Activated CD4-positive, CD25-positive, alpha-beta regulatory T cell treated with anti-CD3 and anti-CD28 coated beads, Interleukin-2, amount 50 U/mL, for 16 hours (primary cell): ENCODE measurements at places on chromosomes 7 and 10.

DNA sequence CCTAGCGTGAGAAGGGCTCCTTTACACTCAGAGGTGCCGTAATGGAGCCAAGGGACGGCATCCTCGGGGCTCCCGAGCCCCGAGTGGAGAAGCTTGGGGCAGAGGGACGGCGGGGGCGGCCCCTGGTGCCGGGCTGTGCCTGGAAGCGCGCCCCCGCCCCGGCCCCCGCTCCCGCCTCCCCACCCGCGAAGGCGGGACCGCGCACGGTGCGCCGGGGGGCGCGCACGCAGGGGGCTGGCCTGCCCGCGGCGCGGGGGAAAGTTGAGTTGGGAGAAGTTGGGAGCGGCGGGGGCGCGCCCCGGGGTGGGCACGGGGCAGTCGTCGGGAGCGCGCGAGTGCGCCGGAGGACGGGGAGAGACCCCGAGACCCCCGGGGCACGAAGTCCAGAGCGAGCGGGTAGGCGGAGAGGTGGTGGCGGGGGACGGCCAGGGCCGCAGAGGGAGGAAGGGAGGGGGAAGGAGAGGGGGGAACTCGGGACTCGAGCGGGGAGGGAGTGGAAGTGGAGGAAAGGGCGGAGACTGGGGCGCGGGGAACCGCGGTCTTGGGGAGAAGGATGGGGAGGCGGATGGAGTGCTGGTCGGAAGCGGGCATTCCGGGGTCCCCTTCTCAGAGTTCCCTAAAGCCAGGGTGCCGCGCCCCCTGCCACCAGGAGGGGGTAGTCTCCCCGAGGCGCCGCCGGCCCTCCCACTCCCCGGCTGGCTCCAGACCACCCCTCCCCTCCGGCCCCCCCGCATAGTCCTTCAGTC, at the start of gene SLC4A2:
SLC4A2 (plus strand) TSS at position 223 of the 746 bp plus-strand sequence. CDS start 2,399 bp downstream, outside the sequence.
- DNase-seq = peak; percentile 44

- DNase-seq = no peak
Observed at GRCh38 chr7:49638166-49638565, 135.3 kb upstream of the VWC2 start.

DNA sequence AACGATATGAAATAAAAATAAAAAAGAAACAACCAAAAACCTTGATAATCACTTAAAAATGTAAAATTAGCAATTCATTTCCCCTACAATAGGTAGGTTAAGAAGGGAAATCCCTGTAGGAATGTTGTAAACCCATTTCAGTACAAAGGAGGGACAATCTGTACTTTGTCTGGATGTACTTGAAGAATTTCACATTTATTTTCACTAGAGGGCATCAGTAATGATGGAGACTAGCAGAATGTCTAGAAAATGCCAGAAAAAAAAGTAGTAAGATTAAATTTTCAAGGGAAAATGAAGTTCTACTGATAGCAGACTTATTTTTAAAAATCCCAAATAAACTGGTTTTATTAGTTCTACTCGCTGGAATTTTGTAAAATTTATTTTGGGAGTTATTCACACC, 209.0 kb upstream of the FZD1 start:
- DNase-seq = no peak

DNA sequence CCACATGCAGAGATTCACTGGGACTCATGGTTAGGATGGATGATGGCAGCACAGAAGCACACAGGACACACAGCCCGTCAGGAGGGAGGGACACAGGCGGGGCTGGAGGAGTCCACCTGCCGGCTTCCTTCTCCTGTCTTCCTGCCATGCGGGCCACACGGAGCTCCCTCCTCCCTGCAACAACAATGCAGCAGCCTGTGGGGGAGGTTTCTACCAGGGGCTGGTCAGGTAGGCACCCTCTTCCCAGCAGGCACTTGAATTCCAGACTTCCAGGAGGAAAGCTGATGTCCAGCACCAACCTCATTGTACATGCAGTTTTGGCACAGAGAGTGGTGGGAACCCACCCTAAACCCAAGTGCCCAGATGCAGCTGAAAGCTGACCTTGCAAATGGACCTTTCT, 341.2 kb downstream of the GLRX3 start:
- DNase-seq = no peak

DNA sequence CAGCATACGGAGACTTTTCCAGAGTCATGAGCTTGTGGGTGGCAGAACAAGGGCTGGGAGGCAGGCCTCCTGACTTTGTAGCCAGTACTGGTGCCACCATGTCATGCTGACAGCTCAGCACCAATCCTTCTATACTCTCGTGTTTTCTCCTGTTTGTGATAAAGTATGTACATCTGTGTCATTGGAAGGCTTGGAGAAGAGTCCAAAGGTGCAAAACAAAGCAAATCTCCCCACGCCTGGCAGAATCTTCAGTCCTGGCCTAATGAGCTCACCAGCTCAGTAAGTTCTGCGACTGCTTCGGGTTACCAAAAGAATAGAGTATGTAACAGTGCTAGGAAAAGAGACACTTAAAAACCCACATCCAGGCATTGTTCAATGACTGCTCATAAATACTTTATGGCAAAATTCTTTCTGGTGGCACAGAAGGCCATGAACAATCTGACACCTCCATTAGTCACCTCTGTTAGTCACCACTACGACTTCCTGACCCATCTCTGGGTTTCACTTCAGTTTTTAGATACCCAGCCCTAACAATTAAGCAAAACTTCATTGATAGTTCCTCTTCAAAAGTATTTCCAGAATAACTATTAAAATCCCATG, 24.5 kb downstream of the STEAP1 start:
- DNase-seq = no peak

DNA sequence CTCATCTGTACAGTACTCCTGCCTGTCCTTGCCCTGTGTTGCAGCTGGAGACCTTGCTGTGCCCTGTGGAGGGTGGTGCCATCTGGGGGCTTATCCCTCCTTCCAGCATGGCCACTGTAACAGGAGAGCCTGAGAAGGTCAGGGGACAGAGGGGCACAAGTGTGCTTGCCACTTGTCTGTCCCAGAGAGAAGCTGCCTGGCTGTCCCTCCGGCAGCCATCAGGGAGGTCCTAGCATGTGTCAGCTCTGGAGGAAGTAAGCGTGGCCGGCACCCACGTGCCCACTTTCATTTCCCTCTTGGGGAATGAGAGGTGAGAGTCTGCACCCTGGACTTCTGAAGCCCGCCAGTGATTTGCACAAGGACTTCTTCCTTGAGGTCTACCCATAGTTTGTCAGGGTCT, 97.0 kb upstream of the PPIF start:
- DNase-seq = no peak

GRCh38 chr10:37314862-37315261, 189.5 kb downstream of the ANKRD30A start:
- DNase-seq = no peak

- peak; percentile 3 for DNase-seq
Observed at GRCh38 chr10:99612167-99612831, 7.9 kb downstream of the SLC25A28 start.

GRCh38 chr10:14016931-14017333, 313.8 kb downstream of the FRMD4A start:
- DNase-seq = no peak

DNA sequence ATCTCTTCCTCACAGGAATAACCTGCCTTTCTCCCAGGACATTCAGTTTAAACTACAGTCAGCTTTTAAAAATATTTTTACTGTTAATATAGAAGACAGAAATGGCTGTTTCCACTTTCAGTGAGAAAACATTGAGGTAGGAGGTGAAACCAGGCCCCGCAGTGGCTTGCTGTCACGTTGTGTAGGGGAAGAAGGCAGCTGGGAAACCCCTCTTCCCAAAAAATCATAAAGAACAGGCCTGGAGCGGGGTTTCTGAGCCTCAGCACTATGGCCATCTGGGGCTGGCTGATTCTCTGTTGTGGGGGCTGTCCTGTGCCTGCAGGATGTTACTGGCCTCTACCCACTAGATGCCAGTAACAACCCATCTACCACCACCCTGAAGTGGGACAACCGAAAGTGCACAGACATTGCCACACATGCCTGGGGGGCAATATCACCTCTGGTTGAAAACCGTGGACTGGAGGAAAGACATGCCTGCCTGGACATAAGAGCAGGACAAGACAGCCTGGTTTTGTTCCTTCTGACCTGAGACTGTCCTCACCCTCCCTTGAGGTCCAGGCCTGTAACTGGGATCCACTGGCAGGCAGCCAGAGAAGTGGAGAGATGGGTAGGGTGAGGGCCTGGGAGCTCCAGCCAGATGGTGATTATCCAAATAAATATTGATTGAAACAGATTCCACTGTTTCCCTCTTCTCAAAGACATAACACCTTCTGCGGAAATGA, 43.9 kb downstream of the KCNH2 start:
- no peak for DNase-seq

GRCh38 chr10:73872190-73872710, 2.1 kb downstream of the CAMK2G start:
- no peak for DNase-seq

DNA sequence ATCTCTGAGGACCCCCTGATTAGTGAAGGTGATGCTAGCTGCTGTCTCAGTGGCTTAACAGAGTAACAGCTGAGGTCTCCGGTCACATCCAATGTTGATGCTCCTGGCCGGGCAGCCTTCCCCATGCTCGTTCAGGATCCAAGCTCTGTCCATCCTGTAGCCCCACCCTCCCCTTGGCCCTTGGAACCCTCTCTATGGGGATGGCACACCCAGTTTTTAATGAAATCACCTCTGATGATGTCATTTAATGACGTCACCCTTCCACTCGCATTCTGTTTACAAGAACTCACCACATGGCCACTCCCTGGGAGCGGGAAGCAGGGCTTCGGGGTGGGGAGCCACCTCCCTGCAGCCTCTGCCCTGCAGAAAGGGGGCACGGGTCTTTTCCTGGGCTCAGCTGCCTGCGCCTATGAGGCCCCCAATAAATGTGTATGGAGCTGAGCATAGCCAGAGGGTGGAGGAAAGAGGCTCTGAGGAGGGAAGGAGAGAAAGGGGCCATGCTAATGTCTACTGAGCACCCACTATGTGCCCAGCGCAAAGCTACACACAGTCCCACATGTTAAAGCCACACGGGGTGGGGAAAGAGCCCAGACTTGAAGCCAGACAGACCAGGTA, 95.5 kb downstream of the OAT start:
- DNase-seq = no peak

DNA sequence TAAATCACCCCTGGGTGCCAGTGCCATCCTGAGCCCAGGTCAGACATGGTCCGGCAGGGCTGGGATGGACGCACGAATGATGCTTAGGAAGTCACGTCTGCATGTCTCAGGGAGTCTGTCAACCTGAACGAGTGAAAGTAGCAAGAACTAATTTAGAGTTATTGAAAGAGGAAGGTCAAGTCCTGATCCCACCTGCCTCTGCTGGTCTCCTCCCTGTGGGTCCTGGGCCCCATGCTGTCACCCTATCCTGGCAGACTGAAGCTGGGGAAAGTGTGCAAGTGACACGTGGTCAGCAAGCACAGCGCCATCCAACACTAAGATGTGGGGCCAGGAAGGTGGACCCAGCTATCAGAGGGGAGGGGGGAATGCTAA, 26.1 kb upstream of the GRID1 start:
- no peak for DNase-seq

GRCh38 chr10:32882076-32882475, 76.0 kb downstream of the ITGB1 start:
- DNase-seq = no peak

DNA sequence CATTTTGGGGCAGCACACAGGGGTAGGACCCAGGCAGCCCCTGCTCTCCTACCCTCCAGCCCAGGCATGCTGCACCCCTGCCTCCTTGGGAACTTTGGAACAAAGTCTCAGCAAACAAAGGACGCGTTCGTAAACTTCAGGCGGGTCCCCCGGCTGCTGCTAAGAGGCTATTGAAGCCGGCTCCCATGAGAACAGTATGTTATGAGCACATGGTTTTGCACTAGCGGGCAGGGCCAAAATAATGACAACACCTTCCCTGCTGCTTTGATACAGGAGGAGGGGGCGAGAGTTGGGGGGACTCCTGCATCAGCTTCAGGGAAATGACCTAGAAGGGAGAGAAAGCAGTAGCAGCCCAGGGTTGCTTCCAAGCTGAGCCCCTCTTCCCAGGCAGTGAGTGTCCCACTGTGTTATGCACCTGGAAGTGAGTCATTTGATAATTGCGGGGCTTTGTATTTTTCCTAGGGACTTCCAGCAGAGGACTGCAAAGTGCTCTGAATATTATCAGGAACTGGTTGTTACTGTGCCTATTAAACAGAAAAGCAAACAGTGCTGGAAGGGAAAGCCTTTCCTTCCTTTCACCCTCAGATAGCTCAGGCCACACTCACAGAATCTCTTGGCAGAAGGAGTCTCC, 6.9 kb downstream of the ITPRIP start:
- no peak for DNase-seq

GRCh38 chr7:4764402-4765007, 10.9 kb upstream of the AP5Z1 start:
- DNase-seq = no peak

- DNase-seq = no peak
Observed at GRCh38 chr7:156380261-156380660, 260.3 kb upstream of the RNF32 start.

DNA sequence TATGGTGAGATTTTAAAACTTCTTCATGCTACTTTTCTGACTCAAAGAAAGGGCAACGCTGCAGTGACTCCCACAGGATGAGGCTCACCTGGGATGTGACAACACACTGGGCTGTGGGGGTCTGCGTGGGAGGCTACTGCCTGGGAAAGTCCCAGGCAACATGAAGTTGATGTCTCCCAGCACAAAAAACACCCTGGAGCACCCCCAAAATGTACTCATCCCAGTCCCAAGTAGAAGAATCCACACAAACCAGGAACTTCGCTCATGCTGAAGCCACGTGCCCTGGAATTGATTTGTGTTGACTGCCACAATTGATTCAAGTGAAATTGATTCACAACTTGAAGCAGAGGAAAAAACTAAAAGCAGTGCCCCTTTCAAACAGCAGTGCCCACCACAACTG, 24.9 kb upstream of the PTPRN2 start:
- no peak for DNase-seq

- no peak for DNase-seq
Observed at GRCh38 chr10:8876171-8876570, 821.7 kb downstream of the GATA3 start.

DNA sequence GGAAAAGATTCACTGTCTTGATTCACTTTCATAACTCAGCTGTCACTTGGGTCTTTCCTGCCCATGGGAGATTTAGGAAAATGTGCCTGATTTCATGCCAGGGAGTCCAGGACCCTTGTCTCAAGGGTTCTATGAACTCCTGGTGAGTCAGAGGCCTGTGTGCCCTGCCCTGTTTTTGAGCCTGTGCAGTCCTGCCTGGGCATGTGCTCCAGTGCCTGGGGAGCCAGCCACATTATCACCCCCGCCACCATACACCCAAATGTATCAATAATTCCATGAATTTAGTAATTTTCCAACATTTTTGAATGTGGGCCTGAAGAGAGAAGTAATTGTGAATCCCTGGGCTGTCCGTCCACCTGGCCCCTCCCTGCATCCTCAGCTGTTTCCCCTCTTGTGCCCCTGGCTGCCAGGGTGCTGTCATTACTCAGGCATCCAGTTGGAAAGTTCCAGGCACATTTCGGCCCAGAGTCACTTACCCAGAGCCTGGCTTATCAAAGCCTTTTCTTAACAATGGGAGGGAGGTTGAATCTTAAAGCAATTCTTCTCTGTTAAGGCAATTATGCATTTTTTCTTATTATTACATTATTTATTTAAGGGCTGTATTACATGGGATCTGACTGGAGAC, 287.8 kb upstream of the CDC14C start:
- no peak for DNase-seq
